ENCODE measurements at places on chromosomes 5 and 9.

DNA sequence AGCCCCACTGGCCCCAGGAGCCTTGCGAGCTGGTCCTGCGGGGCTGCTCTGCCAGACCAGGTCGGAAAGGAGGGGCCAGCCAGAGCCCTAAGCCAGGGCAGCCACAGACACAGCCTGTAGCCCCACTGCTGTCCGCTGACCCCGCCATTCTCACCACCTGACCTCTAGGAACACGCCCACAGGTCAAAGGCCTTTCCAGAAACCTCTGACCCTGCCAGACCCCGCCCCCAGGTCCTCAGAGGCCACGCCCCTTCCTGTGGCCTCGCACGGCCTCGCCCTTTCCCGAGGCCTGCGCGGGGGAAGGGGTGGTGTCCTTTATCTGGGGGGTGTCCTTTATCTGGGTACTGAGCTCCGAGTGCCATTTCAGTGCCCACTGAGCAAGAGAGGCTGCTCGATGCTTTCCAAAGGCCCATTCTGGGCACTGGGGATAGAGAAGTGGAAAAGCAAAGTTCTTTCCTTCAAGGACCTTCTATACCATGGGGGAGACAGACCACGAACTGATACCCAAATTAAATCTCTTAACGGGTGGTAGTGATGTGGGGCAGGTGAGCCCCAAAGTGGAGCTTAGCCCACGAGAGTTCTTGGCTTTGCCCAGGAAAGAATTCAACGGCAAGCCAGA lies 46.5 kb downstream of the P4HA2 start:
- DNase-seq = no peak

- DNase-seq = no peak
These were observed 5.2 kb downstream of the EPB41L4B start for GRCh38 chr9:109315480-109316206.

DNA sequence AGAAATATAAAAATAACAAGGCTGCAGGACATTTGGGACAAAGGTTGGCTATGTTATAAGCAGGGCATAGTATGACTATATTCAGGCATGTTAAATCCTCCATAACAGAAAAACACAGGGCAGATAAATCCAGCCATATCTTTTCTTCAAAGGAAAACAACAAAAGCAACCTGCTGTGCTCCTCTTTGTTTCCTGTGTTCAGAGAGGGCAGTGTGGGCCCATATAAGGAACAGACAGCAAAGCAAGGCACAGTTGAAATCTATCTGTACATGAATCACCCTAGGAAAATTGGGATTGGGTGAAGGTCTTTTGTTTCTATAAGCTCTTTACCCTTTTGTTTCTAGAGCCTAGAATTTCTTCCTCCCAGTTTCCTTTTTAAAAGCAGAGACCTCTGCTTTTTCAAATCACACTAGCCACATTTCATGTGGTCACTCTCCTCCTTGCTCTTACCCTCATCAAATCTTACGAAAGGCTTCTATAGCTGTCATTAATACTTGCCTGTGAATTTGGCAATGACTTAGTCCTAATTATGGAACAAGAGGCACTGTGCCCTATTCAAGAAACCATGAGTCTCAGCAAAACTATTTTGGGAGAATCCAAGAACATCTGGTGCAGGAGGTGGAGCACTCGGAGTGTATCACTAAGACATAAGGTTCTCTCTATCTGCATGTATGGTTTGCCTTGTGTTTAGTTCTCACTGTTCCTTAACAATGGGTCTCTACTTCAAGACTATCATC lies 1.8 kb downstream of the GZMA start:
- no peak for DNase-seq

DNA sequence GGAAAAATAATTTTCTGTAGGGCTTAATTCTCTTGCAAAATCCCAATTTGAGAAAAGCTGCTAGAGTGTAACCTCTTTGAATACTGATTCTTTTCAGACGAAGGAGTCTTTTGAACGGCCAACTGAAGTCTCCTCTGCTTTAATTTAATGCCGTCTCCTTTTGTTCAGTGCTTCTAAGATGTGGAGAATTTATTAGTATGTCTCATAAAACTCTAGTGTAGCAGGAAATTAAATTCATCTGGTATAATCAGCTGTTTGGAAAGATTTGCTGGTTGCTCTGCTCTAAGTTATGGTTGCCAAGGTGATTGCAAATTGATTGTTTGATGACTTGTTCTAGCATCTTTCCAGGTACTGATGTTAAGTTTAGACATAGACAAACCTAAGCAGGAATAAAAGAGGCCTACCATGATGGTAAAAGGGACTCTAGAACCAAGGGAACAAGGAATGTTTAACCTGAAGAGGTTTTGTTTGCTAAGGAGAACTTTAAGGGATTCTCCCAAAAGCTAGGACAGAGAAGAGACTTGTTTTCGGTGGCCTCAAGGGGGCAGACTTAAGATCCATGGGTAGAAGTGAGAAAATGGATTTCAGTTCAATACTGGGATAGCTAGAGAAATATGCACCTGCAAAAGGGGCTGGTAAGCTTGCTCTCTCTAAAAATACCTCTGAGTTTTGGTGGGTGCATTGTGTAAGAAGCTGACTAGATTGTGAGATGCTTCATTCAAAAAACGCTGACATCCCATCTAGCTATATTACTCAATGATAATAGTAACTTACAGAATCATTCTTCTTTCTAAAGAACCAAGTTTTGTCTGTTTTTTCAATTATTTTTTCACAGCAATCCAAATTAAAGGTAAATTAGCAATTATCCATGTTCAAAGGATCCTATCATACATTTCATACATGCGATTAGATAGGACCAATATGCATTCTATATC lies 5.7 kb upstream of the ADRB2 start:
- DNase-seq = no peak

DNA sequence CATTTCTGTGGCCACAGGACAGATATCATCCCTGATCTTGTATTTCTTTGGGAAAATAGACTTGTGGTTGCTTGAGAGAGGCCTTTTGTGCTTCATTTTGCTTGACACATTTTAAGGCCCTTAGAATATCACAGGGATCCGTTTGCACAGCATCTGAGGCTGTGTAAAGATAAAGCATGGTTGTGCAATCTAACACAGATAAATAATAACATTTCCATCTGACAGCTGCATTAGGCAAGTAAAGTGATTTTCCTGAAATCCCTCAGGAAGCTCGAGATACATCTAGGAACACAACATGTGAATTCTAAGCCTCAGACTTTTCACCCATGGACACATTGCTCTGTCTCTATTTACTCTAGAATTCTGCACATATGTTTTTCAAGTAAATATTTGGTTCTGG lies 212.8 kb upstream of the ADAMTSL1 start:
- no peak for DNase-seq

DNA sequence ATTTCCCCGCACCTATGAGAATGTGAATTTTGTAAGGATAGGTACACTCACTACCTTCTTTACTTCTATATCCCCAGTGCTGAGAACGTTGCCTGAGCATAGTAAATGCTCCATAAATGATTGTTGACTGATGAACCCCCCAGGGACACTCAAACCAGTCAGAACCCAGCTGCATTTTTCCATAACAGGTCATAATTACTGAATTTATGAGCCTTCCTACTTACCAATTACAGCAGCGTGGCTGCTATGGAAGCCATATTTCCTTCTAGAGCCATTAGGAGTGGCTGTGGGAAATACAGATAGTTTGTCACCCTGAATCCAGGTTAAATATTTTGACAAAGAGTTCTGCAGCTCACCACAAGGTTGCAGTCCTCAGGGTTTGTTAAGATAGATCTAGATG lies 135.0 kb downstream of the TAF11L14 start:
- DNase-seq = no peak

DNA sequence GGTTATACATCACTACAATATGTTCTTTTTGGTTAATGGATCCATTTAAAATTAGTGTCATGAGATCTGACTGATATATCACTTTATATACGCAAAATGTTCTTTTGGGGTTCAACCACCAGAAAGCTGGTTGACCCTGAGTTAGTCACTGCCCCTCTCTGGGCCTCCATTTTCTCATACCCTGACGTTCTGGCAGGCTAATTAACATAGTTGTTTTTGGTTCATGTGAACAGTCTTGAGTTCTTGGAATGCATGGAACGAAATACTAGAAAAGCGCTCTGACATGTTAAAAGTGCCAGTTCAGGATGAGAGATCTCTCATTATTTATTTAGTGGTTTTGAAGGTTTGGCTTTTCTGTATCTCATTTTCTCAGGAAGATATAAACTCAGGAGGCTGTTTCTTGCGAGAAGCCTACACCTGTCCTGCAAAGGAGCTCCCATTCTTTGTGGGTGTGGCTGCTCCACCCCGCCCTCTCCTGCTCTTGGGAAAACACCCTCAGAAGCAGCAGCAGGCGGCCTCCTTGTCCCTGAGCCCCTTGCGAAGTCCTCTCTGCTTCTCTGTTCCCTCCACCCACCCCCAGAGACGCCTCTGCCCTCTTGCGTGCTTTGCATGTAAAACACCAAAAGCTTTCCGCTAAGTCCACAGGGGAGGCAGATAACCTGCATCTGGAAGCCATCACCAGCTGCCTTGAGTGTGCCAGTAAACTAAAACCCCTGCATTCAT lies 302.4 kb upstream of the PANK3 start:
- no peak for DNase-seq

- DNase-seq = no peak
These were observed 77.6 kb downstream of the ADAMTS2 start for GRCh38 chr5:179267671-179268083.

DNA sequence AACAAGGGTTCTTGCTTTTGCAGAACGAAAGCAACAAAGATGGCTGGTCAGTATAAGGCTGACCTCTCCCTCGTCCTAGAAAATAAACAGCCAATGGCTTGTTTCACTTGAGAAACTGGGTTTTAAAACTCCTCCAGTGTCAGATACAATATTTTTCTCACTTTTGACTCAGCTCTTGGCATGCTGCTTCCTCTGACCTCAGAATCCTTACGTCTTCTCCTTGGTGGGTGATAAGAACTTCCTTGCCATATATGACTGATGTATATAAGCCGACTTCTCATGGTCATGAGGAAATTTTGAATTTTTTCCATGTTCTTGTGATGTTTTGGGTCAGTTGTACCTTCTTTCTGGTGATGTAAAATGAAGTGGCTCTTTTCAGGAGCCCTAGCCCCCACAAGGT lies 3.8 kb downstream of the ZNF618 start:
- no peak for DNase-seq

DNA sequence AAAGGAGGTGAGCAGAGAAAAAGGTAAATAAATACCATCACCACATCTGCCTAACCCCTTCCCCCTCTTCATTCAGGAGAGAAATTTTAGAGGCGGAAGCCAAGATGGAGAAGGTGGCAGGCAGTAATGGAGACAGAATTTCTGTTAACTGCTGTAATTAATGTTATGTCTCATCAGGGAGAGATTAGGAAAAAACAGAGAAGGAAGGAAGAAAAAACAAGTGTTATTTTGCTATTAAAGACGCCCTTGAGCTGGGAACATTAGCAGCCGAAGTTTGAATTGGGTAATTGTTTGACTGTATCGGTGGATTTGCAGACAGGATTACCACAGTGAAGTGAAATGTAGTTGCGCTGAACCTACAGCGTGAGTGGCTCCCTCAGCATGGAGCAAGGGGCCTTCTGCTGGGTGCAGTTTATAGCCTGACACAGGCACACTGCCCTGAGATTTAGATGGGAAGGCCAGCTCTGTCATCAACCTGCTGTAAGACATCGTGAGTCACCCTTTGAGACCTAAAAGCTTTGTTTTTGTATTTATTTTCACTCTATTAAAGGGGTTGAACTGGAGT lies 136.3 kb downstream of the ASTN2 start:
- no peak for DNase-seq

DNA sequence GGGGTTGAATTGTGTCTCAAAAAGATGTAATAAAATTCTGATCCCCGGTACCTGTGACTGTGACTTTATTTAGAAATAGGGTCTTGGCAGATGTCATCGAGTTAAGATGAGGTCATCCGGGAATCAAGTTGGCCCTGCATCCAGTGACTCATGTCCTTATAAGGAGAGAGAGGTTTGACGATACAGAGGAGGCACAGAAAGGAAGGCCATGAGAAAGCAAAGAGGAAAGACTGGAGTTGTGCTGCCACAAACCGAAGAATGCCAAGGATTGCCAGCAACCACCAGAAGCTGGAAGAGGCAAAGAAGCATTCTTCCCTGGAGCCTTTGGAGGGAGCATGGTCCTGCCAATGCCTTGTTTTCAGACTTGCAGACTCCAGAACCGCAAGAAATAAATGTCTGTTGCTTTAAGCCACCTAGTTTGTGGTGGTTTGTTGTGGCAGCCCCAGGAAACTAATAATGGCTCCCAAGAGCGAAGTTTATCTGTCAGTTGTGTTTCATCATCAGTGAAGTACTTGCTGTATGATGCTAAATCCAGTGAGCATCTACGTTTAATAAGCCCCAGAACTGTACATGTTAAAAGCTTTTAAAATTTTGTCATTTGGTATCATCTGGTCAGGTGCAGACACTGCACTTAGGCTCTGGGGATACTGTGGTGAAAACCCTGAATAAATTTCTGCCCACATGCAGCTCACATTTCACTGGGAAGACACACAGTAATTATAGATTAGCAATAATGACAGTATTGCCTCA lies 114.8 kb downstream of the TLE4 start:
- no peak for DNase-seq
